ENCODE measurements at places on chromosomes 7 and 10.

- peaks cover 74% of the 10 kb centered on the region for H3K36me3 ChIP-seq
- no peaks in the 10 kb centered on the region for H3K4me1 ChIP-seq
- H3K4me3 ChIP-seq: no peak overlapping the region
- no peak for DNase-seq
Measured at GRCh38 chr7:5320802-5321396, 38.2 kb downstream of the SLC29A4 start.

- H3K4me1 ChIP-seq: peaks cover 8% of the 10 kb centered on the region
- H3K36me3 ChIP-seq: peaks cover 13% of the 10 kb centered on the region
- no peaks in the 10 kb centered on the region for H3K27me3 ChIP-seq
- no peak overlapping the region for H3K27ac ChIP-seq
- H3K4me3 ChIP-seq: peak overlapping the region; percentile 82
- no peak for DNase-seq
Measured at GRCh38 chr10:90872648-90873020, 860 bp downstream of the RPP30 start.

DNA sequence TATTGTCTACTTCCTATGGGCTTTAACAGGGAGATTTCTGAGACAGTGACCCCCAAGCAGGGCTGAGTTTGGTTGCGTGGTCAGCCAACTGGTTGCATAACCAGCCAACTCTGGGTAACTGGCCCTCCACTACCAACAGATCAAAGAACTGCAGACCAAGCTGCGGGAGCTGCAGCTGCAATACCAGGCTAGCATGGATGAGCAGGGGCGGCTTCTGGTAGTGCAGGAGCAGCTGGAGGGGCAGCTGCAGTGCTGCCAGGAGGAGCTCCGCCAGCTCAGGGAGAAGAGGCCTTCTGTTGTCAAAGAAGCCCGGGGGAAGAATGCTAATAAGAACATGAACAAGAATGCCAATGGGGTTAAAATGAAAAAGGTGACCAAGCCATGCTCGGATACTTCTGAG lies 15.7 kb upstream of the FLNC start:
- no peaks in the 10 kb centered on the region for H3K27me3 ChIP-seq
- no peaks in the 10 kb centered on the region for H3K4me1 ChIP-seq
- no peak for DNase-seq
- H3K36me3 ChIP-seq: peaks cover 6% of the 10 kb centered on the region
- H3K27ac ChIP-seq: no peak overlapping the region

- no peaks in the 10 kb centered on the region for H3K4me1 ChIP-seq
- H3K27ac ChIP-seq: no peak overlapping the region
- no peak overlapping the region for H3K4me3 ChIP-seq
- no peak for DNase-seq
Measured at GRCh38 chr7:48285373-48285772, 114.1 kb downstream of the ABCA13 start.

DNA sequence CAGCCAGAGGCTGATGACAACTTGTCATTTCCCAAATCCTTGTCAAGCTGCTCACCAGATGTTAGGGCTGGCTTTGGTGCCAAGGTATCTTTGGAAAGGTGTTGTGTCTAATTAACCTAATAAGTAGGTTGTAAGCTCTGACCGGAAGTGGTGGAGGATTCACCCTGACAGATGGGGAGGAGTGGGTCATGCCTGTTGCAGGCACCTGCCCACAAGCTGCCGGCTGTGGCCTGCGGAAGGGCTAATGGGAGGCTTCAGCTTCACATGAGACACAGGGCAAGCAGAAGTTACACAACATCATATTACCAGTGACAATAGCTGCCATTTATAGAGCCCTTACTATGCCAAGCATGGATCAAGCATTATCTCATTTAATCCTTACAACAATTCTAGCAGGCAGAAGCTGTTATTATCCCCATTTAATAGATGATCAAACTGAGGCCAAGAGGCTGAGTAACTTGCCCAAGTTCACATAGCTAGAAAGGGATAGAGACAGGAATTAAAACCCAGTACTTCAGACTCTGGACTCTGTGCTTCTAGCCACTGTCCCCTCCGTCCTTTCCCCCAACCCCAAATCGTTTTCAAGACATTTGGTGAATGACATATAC lies 63.1 kb upstream of the DUSP5 start:
- no peaks in the 10 kb centered on the region for H3K27me3 ChIP-seq
- H3K27ac ChIP-seq: no peak overlapping the region
- no peaks in the 10 kb centered on the region for H3K36me3 ChIP-seq
- DNase-seq: no peak
- no peaks in the 10 kb centered on the region for H3K4me1 ChIP-seq

DNA sequence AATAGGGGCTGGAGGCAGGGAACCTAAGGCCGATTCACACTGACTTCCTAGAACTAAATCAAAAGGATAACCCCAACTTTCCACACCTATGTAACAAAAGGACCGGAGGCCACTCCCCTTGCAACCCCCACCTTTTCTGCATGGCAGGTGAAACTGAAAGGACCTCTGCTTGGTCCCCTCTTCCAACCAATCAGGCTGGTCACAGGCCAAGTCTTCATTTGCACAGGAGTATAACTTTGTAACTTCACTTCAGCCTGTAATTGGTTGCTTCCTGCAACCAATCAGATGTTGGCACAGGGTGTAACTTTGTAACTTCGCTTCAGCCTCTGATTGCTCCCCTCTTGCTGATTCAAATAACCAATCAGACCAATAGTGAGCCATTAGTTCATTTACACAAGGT lies 190.0 kb downstream of the FAM107B start:
- H3K27me3 ChIP-seq: no peaks in the 10 kb centered on the region
- no peak overlapping the region for H3K27ac ChIP-seq
- H3K36me3 ChIP-seq: no peaks in the 10 kb centered on the region
- peaks cover 19% of the 10 kb centered on the region for H3K4me1 ChIP-seq
- DNase-seq: no peak

DNA sequence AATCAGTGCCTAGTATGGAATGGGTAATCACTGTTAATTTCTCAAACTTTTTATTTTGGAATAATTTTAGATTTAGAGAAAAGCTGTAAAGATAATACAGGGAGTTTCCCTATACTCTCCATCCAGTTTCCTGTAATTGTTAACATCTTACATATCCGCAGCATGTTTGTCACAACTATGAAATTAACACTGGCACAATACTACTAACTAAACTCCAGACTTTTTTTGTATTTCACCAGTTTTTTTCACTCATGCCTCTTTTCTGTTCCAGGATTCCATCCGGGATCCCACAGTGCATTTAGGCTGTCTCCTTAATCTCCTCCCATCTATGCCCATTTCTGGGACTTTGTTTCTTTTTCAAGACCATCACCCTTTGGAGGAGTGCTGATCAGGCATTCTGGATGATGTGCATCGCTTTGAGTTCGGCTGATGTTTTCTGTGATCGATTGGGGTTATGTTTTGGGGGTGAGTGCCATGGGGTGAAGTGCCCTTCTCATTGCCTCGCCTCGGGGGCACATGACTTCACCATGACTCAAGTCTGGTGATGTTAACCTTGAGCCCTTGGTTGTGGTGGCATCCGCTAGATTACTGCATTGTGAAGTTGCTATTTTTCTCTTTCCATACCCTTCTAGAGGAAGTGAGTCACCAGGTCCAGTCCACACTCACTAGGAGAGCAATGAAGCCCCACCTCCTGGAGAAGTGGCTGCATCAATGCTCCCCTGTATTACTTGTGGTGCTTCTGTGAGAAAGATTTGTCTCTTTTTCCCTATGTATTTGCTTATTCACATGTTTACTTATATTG lies 43.9 kb upstream of the GRB10 start:
- no peaks in the 10 kb centered on the region for H3K27me3 ChIP-seq
- no peak overlapping the region for H3K27ac ChIP-seq
- H3K4me1 ChIP-seq: no peaks in the 10 kb centered on the region
- H3K36me3 ChIP-seq: no peaks in the 10 kb centered on the region

GRCh38 chr10:72126184-72126871 lies 38.0 kb upstream of the SPOCK2 start:
- no peak overlapping the region for H3K27ac ChIP-seq
- no peak for DNase-seq
- no peaks in the 10 kb centered on the region for H3K27me3 ChIP-seq
- H3K4me3 ChIP-seq: no peak overlapping the region

- no peaks in the 10 kb centered on the region for H3K4me1 ChIP-seq
- no peak overlapping the region for H3K27ac ChIP-seq
- DNase-seq: no peak
- H3K4me3 ChIP-seq: no peak overlapping the region
- no peaks in the 10 kb centered on the region for H3K36me3 ChIP-seq
Measured at GRCh38 chr10:124659380-124659779, 84.8 kb downstream of the FAM53B start.

DNA sequence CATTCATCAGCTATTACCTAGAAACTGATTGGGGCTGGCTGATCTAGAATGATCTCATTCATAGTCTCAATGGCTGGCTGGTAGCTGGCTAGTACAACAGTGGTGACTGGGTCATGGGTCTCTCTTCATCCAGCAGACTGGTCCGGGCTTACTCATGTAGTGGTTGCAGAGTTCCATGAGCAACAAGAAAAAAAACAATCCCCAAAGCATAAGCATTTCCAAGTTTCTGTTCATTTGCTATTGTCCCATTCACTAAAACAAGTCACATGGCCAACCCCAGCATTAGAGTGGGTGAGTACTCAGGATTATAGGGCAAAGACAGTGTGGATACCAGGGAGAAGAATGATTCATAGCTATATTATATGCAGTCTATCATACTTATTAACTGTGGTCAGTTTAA lies 85.2 kb upstream of the SEMA3C start:
- H3K36me3 ChIP-seq: no peaks in the 10 kb centered on the region
- no peak for DNase-seq
- no peak overlapping the region for H3K27ac ChIP-seq
- H3K4me1 ChIP-seq: no peaks in the 10 kb centered on the region

- H3K27ac ChIP-seq: peak overlapping the region; percentile 15
- H3K27me3 ChIP-seq: no peaks in the 10 kb centered on the region
- H3K4me3 ChIP-seq: peak overlapping the region; percentile 62
- peaks cover 7% of the 10 kb centered on the region for H3K4me1 ChIP-seq
Measured at GRCh38 chr10:27319752-27320431, 79.3 kb upstream of the ACBD5 start.

DNA sequence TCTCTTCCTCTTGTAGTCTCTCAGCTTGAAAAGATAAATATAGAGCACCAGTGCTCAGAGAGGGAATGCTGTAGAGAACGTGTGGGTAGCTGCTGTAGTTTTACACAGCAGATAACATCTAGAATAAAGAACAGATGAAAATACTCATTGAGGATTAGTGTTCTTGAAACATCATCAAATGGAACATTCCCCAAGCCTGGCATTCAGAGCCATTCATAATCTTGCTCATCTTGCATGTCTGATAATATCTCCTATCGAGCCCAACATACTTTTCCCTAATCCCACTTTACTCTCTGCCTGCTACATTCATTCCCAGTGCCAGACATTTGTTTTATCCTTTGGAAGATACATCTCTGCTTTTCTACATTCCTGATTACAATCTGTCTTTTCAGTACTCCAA lies 35.2 kb downstream of the MCU start:
- no peaks in the 10 kb centered on the region for H3K27me3 ChIP-seq
- H3K4me3 ChIP-seq: no peak overlapping the region
- no peak for DNase-seq
- H3K4me1 ChIP-seq: peaks cover 16% of the 10 kb centered on the region
- no peak overlapping the region for H3K27ac ChIP-seq

DNA sequence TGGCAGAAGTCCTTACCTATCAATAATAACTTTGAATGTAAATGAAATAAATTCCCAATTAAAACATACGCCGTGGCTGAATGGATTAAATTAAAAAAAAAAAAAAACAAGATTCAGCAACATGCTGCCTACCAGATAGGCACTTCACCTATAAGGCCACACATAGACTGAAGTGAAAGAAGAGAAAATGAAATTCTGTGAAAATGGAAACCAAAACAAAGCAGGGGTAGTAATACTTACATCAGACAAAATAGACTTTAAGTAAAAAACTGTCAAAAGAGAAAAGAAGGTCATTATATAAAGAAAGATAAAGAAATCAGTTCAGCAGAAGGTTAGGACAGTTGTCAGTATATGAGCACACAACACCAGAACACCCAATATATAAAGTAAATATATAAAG lies 55.3 kb downstream of the TCAF1 start:
- DNase-seq: no peak
- no peaks in the 10 kb centered on the region for H3K27me3 ChIP-seq
- no peaks in the 10 kb centered on the region for H3K36me3 ChIP-seq
- H3K4me3 ChIP-seq: no peak overlapping the region

DNA sequence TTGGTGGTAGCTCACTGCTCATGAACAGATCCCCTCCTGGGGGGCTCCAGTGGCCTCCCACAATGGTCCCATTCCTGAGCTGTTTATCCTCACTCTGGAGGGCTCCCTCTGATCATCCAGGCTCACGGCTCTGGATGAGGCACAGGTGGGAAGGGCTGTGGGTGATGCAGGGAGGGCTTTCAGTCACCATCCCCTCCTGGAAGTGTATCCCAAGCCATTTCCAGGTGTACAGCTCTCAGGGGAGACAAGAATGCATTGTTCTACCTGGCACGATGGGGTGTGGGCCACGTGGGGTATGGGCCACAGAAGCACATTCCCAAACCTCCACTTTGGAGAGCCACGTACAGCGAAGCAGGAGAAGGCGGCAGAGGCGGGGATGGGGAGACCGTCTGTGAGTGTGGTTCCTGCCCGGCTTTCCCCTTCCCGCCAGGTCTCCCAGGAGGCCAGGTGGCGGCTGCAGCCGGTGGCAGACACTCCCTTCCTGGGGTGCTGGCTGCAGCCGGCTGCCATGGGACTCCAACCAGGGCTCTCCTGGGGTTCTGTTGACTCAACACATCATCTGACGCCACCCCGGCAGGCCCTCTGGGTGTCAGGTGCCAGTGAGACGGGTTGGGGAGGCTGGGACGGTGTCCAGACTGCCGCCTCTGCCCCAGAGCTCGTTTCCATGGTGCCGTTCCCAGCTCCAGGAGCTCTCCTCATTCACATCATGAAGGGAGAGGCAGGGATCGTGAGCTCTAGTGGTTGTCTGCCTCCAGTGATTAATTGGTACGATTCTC lies 169.7 kb upstream of the RHEB start:
- H3K27ac ChIP-seq: peak overlapping the region; percentile 81
- peaks cover 16% of the 10 kb centered on the region for H3K4me1 ChIP-seq
- H3K27me3 ChIP-seq: no peaks in the 10 kb centered on the region
- DNase-seq: no peak
- H3K36me3 ChIP-seq: no peaks in the 10 kb centered on the region

GRCh38 chr10:79073784-79074432 lies 5.1 kb downstream of the ZMIZ1 start:
- H3K27me3 ChIP-seq: no peaks in the 10 kb centered on the region
- DNase-seq: no peak
- H3K4me1 ChIP-seq: peaks cover 55% of the 10 kb centered on the region
- H3K27ac ChIP-seq: no peak overlapping the region
- H3K36me3 ChIP-seq: no peaks in the 10 kb centered on the region

- no peak overlapping the region for H3K27ac ChIP-seq
- DNase-seq: no peak
- no peak overlapping the region for H3K4me3 ChIP-seq
- no peaks in the 10 kb centered on the region for H3K36me3 ChIP-seq
Measured at GRCh38 chr7:85074992-85075391, 111.9 kb downstream of the SEMA3D start.

DNA sequence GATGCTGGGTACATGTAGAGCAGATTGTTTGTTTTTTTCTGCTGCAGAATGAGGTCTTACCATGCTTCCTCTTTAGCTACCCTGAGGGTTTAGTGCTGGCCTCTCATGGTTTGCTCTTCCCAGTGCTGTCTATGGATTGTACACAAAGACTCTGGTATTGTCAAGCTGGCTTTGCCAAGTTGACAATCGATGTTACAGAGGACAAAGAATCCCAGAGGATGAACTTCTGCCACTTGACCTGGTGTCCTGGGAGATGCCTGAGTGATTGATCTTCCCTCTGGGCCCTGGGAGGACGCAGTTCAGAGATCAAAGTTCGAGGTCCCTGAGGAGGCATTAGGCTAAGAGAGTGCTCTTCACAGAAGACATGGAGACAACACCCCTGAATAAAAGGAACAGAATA lies 865.4 kb downstream of the CCSER2 start:
- no peaks in the 10 kb centered on the region for H3K27me3 ChIP-seq
- H3K27ac ChIP-seq: no peak overlapping the region
- no peaks in the 10 kb centered on the region for H3K4me1 ChIP-seq
- no peak overlapping the region for H3K4me3 ChIP-seq

Data from thoracic aorta (tissue), 2 donors.